ENCODE measurements at places on chromosomes 5 and 9.

GRCh38 chr9:83544002-83544698, 5.9 kb upstream of the FRMD3 start:
- peak; percentile 85 for DNase-seq

DNA sequence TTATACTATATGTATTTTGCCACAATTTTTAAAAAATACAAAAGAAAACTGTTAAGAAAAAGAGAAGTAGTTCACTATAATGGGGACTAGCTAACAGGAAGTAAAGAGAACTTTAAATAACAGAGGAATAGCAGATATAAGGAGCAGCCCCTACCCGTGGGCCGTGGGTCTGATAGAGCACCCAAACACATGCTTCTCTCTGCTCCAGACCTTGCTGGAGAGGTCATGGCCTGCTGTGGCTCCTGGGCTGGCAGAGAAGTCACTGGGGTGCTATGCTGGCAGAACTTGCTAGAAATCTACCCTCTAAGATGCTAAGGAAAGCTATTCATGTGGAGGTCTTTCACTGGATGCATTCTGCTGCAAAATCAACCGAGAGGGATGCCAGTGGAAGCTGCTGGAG, 10.0 kb upstream of the TNFAIP8 start:
- no peak for DNase-seq

DNA sequence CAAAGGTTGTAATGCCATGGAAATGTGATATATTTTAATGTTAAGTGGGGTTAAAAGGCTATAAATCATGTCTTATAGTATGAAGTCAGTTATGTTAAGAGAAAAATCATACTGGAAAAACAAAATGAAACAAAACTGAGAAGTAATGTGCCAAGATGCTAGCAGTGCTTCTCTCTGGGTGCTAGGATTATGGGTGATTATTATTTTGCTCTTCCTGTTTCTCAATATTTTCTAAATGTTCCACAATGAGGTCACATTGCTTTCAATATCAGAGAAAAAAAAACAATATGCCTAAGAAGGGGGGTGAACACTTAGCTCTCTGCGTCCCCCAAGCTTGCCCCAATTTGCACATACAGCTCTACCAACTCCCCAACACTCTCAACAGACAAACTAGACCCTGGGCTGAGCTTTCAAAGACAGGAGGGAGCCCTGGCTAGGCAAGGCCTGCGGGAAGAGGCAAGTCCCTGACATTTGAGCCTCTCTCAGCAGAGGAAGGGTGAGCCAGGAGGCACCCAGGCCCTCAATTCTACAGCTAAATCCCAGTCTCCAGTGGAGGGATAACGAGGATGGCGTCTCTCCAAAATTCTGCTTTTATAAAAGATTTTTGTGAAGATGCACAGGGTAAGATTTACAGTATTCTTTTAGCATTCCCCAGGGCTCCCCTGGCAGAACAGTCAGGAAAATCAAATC, 24.4 kb downstream of the WHRN start:
- DNase-seq, result no peak

GRCh38 chr9:9750719-9751118, 862.1 kb downstream of the PTPRD start:
- no peak for DNase-seq

DNA sequence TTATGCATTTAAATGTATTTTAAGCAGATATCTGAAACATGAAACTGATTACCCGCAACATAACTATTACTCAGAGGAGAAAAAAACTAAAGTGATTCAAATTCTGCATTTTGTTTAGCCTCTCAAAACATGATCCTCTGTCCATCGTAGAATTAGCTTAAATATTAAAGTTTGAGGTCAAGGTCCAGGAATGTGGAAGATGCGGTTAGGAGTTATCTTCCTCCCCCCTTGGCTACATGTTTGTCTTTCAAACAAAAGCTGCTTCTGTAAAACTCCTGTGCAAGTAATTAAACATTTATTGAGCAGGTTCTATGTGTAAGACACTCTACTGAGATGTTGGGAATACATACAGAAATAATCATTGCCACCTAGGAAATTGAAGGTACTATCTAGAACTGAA, 175.0 kb upstream of the ISL1 start:
- no peak for DNase-seq

GRCh38 chr5:53318303-53318702, 162.1 kb upstream of the FST start:
- no peak for DNase-seq

DNA sequence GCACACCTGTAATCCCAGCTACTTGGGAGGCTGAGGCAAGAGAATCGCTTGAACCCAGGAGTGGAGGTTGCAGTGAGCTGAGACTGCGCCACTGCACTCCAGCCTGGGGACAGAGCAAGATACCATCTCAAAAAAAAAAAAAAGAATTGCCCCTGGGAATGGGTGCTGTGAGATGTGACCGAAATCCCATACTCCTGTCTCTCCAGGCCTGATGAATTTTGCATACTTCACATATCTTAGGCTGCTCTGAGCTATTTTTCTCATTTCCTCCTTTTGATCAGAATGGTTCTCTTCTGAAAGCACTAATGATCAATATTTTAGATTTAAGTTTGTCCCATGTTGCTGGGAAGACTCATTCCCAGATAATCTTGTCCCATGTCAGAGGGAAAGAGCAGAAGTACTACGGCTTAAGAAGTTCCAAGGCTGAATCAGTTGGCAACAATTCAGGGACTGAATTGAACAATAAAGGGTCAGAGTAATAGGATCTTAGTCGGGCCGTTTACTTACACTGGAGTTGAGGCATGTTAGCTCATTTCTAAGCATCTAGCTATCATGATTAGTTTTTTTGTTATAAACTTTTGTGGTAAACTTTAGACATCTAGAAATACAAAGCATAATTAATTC, 44.2 kb upstream of the TENT2 start:
- DNase-seq, result no peak

DNA sequence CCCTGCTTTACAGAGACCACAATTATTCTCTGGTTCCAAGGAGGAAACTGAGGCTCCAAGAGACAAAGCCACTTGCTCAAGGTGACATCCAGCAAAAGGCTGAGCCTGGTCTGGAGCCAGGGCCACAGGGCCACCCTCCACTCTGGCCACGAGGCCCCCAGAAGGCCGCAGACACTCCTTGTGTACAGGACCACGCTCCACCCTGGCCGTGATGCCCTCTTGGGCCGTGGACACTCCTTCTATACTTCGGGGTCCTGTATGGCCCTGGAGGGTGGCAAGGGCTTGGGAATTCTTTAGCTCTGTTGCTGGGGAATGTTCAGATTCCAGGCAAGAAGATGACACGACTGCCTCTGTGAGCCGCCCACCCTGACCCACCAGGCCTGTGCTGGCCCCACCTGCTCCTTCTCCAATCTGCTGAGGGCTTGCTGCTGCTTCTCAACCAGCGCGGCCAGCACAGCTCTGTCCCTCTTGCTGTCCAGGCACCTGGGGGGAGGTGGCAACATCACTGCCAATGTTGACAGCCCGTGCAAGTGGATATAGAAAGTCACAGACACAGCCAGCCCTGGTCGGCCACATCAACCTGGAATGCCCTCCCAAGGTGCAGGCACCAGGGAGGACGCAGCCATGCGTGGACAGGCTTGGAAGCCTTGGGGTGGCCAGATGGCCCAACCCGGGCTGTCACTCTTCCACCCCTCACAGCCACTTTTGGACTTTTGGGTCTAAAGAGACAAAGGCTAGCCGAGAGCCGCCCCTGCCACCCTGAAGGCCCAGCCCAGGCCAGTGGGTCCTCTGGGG, 20.1 kb upstream of the QSOX2 start:
- no peak for DNase-seq

DNA sequence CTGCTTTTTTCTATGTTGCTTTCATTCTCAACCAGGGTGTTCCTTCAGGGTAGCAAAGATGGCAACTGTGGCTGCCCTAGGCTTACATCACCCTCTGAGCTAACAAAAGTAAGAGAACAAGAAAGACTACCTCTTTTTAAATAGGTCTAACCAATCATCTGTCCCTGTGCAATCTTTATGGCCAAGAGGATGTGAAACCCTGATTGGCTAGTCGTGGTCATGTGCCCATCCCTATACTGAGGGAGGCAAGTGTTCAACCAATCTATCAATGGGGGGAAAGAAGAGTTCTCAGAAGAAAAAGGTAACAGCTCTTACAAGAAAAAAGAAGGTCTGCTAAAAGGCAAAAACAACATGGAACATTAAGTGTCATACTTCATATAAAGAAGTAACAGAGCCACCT, 11.7 kb upstream of the SNCAIP start:
- DNase-seq, result no peak

DNA sequence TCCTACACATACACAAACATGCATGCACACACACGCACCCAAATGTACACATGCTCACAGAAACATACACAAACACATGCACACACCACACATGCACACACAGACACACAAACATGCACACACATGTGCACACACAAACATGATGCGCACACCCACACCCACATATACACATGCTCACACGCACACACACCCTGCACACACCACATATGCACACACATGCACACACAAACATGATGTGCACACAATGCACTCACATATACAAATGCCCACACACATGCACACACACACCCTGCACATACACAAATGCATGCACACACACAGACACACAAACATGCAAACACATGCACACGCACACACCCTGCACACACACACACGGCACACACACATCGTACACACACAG, 7.3 kb upstream of the IER5L start:
- no peak for DNase-seq

GRCh38 chr5:172730981-172731679, 39.9 kb downstream of the DUSP1 start:
- DNase-seq, result no peak

DNA sequence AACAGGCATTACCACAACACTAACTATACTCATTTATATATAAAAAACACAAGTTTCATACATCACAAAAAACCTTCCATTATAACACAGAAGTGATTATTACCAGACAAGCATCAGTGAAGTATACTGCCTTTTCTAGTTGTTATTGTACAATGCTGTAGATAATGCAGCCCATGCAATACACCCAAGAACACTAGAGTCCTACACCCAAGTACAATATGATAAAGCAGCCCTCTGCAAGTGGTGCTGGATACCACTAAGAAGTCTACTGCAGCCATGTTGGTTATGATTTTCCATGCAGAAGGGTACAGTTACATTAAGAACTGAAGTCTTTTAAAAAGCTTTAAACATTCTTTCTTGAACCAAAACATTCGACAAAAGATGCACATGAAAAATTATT, 10.3 kb downstream of the ZFAND5 start:
- no peak for DNase-seq

DNA sequence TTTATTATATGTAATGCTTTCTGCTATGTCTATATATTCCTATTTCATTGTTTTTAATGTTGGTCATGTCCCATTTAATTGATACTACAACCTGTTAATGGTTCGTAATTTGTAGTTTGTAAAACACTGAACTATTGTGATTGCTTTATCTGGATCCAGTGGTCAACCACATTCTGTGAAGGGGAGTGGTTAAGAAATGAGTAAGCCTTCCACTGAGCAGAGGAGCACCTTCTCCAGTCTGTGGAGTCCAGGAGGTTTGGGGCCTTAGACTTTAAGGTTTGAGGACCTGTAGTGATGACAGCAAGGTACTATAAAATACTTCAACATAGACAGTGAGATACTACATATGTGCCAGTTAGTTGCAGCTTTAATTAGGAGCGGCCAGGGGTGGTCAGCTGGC, 67.7 kb upstream of the RAD23B start:
- DNase-seq, result peak; percentile 46

DNA sequence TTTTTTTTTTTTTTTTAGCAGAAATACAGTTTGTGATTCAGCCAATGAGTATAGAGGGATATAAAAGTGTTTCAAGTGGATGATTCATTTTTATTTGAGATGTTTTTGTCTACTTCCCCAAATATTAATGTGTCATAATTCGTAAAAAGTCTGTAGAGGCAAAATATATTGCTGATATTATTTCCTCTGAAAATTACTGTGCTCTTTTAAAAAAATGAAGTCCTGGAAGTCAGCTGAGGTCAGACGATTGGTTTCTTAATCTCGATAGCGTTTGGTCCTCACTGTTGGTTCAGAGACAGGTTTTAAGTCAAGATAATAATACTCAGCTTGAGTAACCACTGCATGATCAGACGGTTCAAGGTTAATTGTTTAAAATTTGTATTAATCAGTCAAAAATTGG, 19.5 kb downstream of the IL9 start:
- peak; percentile 50 for DNase-seq

DNA sequence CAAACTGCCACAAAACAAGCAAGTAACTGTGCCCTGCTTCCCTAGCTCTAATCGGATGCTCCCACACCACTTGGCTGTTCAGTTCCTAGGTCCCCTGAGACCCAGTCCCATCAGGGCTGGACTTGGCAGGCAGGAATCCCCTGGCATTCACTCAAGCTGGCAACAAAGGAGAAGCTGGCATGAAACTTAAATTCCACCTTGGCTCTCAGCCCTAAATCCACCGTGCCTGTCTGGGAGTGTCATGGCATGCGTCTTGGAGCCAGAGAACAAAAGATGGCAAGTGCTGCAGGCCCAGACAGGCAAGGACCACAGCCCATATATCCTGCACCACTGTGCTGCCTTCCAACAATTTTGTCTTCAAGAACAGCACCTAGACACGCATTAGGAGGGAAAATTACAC, 38.2 kb downstream of the ETF1 start:
- DNase-seq, result no peak

DNA sequence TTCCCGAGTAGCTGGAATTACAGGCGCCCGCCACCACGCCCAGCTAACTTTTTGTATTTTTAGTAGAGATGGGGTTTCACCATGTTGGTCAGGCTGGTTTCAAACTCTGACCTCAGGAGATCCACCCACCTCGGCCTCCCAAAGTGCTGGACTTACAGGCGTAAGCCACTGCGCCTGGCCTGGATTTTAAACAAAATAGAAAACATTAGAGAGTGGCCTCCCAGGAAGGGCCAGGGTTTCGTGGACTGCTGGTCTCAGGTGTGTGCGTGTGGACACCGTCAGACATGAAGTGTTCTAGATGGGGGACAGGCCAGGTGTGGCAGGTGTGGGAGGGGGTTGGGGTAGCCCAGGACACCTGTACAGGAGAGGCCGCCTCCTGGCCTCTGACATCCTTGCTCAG, 7.0 kb upstream of the GBGT1 start:
- no peak for DNase-seq

Measured in hematopoietic multipotent progenitor cell treated with erythropoietin and hydrocortisone succinate and interleukin-3 and kit ligand, for 4 days (in vitro differentiated cells).